Panc1 (cell line): ENCODE measurements at places on chromosomes 7 and 10. TPM values are rescaled to one million over a fixed set of nuclear protein-coding genes. Genes with fewer than 3 reads are reported as not detected.

DNA sequence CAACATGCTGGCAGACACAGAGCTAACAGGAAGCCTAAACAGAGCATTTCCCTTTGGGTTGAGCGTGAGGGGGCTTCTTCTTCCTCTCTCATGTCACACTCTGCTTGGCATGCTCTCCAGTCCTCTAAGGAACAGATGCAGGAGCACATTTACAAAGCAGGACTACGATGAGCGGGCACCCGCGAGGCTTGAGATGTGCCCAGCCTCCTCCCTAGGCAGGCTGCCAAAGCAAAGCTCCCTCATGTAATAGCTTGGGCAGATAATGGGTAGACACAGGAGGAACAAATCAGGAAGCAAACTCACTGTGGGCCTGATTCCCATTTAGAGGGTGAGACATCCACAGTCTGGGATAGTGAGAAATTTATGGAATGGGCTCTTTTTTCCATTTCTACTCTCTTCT, 519.1 kb downstream of the NRG3 start:
- no peak overlapping the region for H3K4me3 ChIP-seq
- no peaks in the 10 kb centered on the region for H3K4me1 ChIP-seq
- no peak for DNase-seq

- no peaks in the 10 kb centered on the region for H3K36me3 ChIP-seq
- no peak overlapping the region for H3K27ac ChIP-seq
- H3K4me3 ChIP-seq, result no peak overlapping the region
- H3K27me3 ChIP-seq, result no peaks in the 10 kb centered on the region
- DNase-seq, result no peak
Observed at GRCh38 chr10:125329056-125329455, 168.7 kb upstream of the CTBP2 start.

- DNase-seq, result no peak
- H3K4me3 ChIP-seq, result no peak overlapping the region
- no peaks in the 10 kb centered on the region for H3K27me3 ChIP-seq
Observed at GRCh38 chr7:23276376-23276775, 22.8 kb upstream of the MALSU1 start.

DNA sequence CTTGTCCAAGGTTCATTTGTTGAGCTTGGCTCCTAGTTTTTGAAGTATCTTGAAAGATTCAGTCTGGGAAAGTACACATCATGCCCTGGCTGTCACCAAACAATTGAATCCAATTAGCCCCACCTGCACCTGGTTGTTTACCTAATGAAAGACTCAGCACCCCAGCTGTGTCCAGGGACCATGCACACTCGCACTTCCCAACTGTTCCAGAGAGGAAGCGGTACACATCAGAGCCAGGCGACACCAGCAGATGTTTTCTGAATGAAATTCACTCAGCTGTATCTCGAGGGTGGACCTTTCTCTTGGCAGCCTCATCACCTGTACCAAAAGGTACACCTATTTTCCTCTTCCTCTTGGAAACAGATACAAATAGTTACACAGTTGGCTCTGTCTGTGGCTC, 216.4 kb upstream of the LRGUK start:
- H3K27ac ChIP-seq, result no peak overlapping the region
- no peak overlapping the region for H3K4me3 ChIP-seq
- no peaks in the 10 kb centered on the region for H3K4me1 ChIP-seq

Gene CYP2C18
- total RNA-seq, result not detected

DNA sequence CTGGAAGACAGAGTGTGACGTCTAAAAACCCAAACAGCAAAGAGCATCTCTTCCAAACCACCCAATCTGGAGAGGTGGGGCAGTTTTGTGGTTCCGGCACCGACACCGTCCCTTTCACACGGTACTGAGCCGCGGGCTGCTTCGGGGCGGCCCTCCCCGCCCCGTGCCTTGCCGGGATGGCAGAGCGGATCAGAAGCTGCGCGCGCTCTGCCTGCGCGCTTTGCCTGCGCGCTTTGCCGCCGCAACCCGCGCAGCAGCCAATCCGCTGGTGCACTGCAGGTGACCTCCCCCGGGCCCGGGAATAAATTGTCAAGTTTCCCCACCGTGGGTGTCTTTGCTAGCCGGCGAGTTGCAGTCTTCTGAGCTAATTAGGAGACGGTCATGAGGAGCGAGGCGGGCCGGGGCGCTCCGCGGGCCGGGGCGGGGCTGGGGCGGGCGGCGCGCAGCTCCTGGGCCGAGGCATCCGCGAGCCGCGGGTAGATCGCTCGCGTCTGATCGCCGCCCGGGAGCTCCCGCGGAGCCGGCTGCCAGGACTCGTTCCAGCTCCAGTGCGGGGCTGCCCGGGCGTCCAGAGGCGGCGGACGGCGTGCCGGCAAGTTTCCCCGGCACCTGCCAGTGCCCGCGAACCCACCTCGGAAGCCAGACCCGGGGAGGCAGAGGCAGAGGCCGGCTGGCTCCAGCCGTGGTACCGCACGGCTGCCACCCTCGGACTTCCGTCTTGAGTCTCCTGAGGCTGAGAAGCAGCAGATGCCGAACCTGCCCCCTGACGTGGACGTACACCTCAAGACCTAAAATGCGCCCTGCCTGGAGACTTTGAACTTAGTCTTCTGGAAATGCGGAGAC, 536.0 kb upstream of the GALNT17 start:
- 0 out of 2 replicates have a peak, but pooled peaks cover 4% of the 10 kb centered on the region for H3K4me1 ChIP-seq
- peak overlapping the region; percentile 35 for H3K4me3 ChIP-seq
- DNase-seq, result no peak
- H3K27me3 ChIP-seq, result peaks cover 21% of the 10 kb centered on the region

DNA sequence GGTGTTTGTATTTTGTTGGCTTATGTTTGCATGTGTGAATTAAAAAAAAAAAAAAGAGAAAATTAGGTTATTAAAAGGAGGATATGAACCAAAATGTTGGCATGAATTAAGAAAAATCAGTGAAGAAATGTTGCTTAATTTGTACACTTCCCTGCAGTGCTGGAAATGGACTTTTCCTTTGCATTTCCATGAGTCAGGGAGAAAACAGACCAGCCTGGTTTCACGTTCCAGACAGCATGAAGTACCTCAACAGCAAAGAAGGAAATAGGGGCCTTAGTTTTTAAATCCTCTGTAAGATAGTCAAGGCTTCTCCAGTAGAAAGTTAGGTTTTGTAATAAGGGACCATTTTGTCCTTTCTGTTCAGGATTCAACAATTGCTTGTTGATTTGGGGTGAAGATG, 159.7 kb downstream of the CELF2 start:
- no peaks in the 10 kb centered on the region for H3K4me1 ChIP-seq
- H3K27ac ChIP-seq, result no peak overlapping the region
- H3K27me3 ChIP-seq, result no peaks in the 10 kb centered on the region
- no peak overlapping the region for H3K4me3 ChIP-seq
- DNase-seq, result no peak

Gene LIPA
- total RNA-seq, result 172 TPM

Gene AKR1C8
- not detected for total RNA-seq

GRCh38 chr7:31873816-31874597, 187.0 kb downstream of the PPP1R17 start:
- H3K36me3 ChIP-seq, result no peaks in the 10 kb centered on the region
- no peak overlapping the region for H3K27ac ChIP-seq
- no peak for DNase-seq
- H3K27me3 ChIP-seq, result no peaks in the 10 kb centered on the region
- H3K4me3 ChIP-seq, result no peak overlapping the region

Gene CPED1
- 0.39 TPM for total RNA-seq

DNA sequence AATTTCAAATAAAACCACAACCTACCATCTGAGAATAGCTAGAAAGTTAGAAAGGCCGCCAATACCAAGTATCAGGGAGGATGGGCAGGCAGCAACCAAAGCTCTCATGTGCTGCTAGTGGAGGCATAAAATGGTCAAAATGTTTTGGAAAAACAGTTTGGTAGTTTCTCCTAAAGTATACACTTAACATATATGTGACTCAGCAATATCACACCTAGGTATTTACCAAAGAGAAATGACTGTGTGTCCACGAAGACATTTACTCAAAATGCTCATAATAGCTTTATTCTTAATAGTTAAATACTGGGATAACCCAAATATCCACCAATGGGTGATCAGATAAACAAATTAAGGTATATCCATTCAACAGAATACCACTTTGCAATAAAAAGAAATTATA, 14.3 kb downstream of the RHEB start:
- H3K27me3 ChIP-seq, result no peaks in the 10 kb centered on the region
- no peaks in the 10 kb centered on the region for H3K36me3 ChIP-seq
- DNase-seq, result no peak
- no peak overlapping the region for H3K4me3 ChIP-seq
- peaks cover 69% of the 10 kb centered on the region for H3K4me1 ChIP-seq

Gene HOXA3
- 30.2 TPM for total RNA-seq

DNA sequence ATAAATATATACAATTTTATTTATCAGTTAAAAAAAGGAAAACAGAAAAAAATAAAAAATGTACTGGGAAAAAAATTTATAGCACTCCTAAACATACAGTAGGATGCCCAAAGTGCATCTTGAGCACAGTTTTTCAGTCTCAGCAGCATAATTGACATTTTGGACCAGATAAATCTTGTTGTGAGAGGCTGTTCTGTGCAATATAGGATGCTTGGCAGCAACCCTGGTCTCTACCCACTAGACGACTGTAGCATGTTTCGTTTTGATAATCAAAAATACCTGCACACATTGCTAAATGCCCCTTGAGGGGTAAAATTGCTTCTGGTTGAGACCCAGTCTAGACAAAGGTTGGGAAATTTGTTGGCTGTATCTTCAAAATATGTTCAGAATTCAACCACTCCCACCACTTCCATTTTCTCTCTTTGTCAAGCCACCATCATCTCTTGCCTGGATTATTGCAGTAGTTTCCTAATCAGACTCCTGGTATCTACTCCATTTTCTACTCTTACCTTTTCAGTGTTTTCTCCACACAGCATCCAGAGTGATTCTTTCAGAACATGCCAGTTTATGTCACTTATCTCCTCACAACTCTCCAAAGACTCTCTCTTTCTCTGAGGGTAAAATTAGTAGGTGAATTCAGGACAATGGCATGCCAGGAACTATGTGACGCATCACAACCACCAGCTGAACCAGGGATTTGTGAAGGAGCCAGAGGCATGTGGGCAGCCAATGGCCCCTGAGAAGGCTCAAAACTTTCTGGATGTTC, 91.4 kb downstream of the GPR85 start:
- H3K27me3 ChIP-seq, result no peaks in the 10 kb centered on the region
- no peaks in the 10 kb centered on the region for H3K36me3 ChIP-seq
- H3K27ac ChIP-seq, result no peak overlapping the region
- no peak overlapping the region for H3K4me3 ChIP-seq
- DNase-seq, result no peak
- no peaks in the 10 kb centered on the region for H3K4me1 ChIP-seq

DNA sequence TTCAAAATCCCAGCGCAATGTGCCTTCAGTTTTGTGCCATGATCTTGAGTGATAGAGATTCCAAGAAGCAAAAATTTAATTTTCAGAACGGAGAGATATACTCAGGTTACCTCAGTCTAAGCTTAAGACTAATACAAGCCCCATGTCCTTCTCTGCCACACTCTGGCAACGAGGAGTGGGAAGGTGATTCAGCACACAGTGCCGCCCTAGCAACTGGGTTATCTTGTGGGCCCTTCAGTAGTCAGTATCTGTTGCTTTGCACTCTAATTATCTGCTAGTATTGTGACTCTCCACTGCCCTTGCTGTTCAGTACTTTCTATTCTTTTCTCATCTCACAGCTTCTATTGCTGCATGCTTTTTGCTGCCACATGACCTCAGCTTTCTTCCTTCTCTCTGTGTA, 39.2 kb upstream of the MKLN1 start:
- no peaks in the 10 kb centered on the region for H3K4me1 ChIP-seq
- no peaks in the 10 kb centered on the region for H3K27me3 ChIP-seq
- no peak for DNase-seq
- no peaks in the 10 kb centered on the region for H3K36me3 ChIP-seq

DNA sequence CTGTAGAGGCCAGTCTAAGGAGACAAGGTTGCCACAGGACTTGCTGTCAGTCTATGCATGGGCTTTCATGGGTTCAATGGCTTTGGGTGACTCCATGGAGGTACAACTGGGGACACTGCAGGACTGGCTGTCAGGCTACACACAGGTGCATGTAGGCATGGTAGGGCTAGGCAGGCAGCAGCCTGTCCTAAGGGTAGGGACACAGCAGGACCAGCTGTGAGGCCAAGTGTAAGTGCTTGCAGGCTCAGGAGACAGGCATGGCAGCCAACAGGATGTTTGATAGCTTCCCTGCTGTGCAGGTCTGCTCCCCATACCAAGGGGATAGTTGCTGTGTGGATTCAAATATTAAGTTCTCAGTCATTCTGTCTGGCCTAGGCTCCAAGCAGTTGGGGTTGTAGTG, 181.0 kb upstream of the NPY start:
- H3K27ac ChIP-seq, result no peak overlapping the region
- DNase-seq, result no peak
- no peaks in the 10 kb centered on the region for H3K36me3 ChIP-seq
- no peaks in the 10 kb centered on the region for H3K4me1 ChIP-seq

DNA sequence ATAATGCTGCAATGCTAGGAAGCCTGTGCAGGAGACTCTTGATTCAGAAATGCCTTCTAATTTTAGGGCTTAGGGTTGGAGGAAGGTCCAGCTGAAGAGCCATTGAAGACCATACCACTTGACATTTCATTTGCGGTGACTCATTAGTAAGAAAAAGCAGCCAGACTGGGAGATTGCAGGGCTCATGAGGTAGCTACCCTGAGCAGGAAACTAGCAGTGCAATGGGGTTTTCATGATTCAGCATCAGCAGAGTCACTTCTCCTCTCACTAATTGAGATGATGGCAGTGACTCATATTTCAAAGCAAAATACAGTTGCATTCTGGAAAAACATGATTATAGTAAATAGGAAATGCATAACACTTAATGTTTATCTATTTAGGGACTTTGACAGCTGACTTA, 434.1 kb downstream of the DNAJB9 start:
- no peaks in the 10 kb centered on the region for H3K27me3 ChIP-seq
- H3K4me3 ChIP-seq, result no peak overlapping the region
- H3K36me3 ChIP-seq, result no peaks in the 10 kb centered on the region
- no peaks in the 10 kb centered on the region for H3K4me1 ChIP-seq
- no peak for DNase-seq
- no peak overlapping the region for H3K27ac ChIP-seq

- peaks cover 9% of the 10 kb centered on the region; the same call in 1 of the 2 replicates for H3K27me3 ChIP-seq
- no peak overlapping the region for H3K27ac ChIP-seq
- no peaks in the 10 kb centered on the region; the same call in 1 of the 2 replicates for H3K4me1 ChIP-seq
- H3K4me3 ChIP-seq, result no peak overlapping the region
- H3K36me3 ChIP-seq, result no peaks in the 10 kb centered on the region
- DNase-seq, result no peak
Observed at GRCh38 chr10:128877936-128878335, 589.1 kb upstream of the MGMT start.

- no peaks in the 10 kb centered on the region for H3K36me3 ChIP-seq
- H3K4me3 ChIP-seq, result no peak overlapping the region
- peak overlapping the region; percentile 62 for H3K27ac ChIP-seq
- no peaks in the 10 kb centered on the region for H3K27me3 ChIP-seq
Observed at GRCh38 chr10:72080042-72080975, 8.0 kb downstream of the SPOCK2 start.

Gene DNAJC2
- total RNA-seq, result 56.1 TPM
